WTC11 (cell line): ENCODE measurements at places on chromosomes 11 and 22.

DNA sequence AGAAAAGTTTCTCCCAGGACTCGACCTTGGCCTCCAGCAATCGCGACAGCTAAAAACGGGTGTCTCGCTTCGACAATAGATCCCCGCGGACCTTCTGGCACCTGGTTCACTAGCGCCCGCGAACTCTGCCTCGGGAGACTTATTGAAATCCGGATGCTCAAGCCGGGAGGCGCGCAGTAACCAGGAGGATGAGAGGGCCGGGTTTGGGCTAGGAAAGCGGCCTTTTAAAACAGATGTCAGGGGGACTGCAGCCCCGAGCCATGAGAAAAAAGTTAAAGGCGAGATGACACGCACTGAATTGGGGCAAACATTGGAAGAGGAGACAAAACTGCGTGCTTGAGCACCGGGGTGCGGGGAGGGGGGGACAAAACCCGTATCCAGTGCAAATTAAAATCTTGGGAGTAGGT is 637 bp upstream of the ZBTB16 start:
- peak; percentile 24 for DNase-seq

GRCh38 chr11:68153742-68154141 is 32.6 kb upstream of the CHKA start:
- DNase-seq, result no peak

DNA sequence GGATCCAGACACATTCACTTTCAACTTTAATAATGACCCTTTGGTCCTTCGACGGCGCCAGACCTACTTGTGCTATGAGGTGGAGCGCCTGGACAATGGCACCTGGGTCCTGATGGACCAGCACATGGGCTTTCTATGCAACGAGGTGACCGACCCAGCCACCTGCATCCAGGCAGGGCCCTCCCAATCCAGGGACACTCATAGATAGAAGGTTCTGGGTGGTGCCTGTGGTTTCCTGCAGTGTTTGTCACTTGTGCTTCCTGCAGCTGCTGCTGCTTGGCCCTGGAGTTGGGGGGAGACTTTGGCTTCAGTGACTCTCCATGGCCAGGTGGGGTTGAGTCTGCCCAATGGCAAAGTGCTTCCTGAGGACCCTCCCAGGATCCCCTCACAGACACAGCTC is 7.3 kb downstream of the APOBEC3B start:
- DNase-seq, result no peak

GRCh38 chr22:30029512-30029911 is 50.8 kb upstream of the HORMAD2 start:
- DNase-seq, result no peak

DNA sequence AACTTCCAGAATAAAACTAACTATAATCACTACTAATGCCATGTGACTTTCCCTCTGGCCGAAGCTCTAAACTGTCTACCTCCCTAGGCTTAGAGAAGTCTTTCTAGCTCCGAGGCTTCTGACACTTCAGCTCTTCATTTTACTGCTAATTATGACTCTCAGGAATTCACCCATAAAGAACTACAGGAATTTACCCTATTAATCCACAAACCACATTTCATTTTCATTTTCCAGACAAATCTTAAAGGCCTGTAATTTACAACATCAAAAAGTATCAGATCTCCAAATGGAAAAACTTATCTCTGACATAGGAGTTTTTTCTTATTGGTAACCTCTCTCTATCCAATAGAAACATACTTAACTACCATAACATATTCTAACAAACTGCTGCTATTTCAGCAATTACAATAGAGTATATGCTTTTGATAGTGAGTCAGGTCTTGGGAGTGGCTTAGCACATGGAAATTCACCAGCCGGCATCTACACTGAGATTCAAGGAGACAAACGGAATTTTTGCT is 33.4 kb downstream of the MRTFA start:
- no peak for DNase-seq

DNA sequence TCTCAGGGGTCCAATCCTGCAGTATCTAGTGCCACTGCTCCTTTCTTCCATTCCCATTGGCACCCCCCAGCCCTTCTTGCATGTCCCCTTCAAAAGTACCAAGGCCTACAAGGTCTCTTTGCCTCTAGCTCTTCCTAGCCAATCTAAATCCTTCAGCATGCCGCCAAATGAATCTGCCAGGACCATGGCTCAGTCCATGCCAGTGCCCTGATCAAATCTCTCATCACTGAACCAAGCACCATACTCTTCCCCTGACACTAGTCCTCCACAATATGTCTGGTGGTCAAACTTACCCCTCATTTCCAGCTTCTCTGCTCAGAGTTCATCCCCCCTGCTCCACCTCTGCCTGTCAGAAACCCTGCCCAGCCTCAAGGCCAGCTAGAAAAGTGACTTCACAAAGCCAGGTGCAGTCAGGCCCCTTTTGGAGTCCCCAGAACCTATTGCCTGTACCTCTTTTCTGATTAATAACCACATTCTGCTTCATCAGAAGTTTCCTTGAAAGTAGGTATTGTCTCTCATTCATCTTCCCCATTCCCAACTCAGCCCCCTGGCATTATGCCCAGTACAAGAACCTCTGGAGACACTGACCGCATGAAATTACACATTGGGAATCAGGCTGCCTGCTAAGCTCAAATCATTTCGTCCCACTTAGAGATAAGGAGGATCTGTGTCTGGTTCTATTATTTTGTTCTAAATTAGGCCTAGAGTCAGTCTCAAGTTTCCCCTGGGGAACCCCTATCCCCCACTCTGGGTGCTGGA is 11.4 kb downstream of the FEN1 start:
- DNase-seq, result no peak

- DNase-seq, result no peak
These were observed 6.6 kb downstream of the TNKS1BP1 start for GRCh38 chr11:57318178-57318577.

DNA sequence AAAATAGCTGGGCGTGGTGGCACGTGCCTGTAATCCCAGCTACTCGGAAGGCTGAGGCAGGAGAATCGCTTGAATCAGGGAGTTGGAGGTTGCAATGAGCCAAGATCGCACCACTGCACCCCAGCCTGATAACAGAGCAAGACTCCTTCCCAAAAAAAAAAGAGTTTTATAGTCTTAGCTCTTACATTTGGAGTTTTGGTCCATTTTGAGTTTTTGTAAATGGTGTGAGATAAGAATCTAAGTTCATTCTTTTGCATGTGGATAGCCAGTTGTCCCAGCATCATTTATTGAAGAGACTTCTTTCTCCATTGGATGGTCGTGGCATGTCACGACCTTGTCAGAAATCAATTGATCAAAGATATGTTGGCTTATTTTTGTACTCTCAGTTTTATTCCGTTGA is 34.6 kb downstream of the RNF121 start:
- DNase-seq, result no peak

- peak; percentile 91 for DNase-seq
These were observed 3.9 kb upstream of the VSIG10L2 start for GRCh38 chr11:125941619-125942611.

- no peak for DNase-seq
These were observed 8.1 kb upstream of the SLC22A12 start for GRCh38 chr11:64582885-64583284.

DNA sequence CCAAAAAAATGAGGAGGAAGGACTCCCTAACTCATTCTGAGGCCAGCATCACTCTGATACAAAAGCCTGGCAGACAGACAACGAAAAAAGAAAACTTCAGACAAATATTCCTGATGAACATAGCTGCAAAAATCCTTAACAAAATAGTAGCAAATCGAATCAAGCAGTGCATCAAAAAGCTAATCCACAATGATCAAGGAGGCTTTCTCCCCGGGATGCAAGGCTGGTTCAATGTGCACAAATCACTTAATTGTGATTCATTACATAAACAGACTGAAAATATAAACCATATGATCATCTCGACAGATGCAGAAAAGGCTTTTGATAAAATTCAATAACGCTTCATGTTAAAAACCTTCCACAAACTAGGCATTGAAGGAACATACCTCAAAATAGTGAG is 16.4 kb downstream of the MTMR2 start:
- no peak for DNase-seq

- peak; percentile 6 for DNase-seq
These were observed 3.2 kb upstream of the GNAZ start for GRCh38 chr22:23067023-23067650.

GRCh38 chr11:33383075-33383919 is 126.1 kb downstream of the HIPK3 start:
- DNase-seq, result no peak

DNA sequence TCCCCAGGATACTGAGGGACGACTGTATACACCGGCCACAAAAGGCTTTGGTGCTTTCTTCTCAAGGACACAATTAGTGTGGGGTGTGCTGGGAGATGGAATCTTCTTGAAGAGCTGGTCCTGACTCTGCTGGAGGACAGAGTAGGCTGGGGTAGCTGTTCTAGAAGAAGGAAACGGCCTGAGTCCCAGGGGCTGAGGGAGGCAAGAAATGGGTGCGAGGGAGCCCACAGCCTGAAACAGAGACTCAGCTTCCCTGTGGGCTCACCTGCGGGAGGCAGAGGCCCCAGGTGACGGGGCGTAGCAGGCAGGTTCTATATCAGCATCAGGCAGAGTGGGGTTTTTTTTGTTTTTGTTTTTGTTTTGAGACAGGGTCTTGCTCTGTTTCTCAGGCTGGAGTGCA is 36.6 kb downstream of the PARVG start:
- DNase-seq, result no peak

- DNase-seq, result no peak
These were observed 15.7 kb upstream of the GDPD5 start for GRCh38 chr11:75541193-75542087.

- DNase-seq, result no peak
These were observed 203.8 kb downstream of the DLG2 start for GRCh38 chr11:85423316-85423715.

DNA sequence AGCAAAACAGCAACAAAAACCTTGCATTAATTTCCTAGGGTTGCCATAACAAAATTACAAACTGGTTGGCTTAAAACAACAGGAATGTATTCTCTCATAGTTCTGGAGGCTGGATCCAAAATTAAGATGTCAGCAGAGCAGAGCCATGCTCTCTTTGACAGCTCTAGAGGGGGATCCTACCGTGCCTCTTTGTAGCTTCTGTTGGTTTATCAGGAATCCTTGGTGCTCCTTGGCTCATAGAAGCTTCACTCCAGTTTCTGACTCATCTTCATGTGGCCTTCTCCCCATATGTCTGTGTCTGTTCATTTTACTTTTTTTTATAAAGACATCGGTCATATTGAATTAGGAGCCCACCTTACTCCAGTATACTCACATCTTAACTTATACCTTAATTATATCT is 90.5 kb upstream of the POU2AF2 start:
- DNase-seq, result no peak

GRCh38 chr11:41943656-41944055 is 484.2 kb upstream of the LRRC4C start:
- no peak for DNase-seq

DNA sequence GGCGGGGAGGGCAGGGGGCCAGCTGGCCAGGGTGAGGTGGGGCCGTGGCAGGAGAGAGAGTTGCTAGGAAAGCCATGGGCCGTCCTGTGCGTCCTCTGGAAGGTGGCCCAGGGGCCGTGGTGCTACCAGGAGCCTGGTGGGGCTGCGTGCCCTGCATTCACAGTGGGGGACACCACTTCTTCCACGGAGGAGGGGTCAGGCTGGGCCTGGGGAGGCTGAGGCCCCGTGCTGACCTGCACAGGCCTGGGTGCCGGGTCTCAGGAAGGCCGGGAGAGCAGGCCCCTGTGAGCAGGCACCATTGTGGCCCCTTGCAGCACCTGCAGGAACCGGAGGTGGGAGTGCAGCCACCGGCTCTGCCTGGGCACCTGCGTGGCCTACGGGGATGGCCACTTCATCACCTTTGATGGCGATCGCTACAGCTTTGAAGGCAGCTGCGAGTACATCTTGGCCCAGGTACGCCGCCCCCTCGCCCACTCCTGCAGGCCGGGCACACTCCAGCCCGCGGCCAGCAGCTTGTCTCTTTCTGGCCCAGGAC is 12.0 kb downstream of the MUC5B start:
- no peak for DNase-seq

- no peak for DNase-seq
These were observed 146.3 kb downstream of the SNX19 start for GRCh38 chr11:130769782-130770535.

DNA sequence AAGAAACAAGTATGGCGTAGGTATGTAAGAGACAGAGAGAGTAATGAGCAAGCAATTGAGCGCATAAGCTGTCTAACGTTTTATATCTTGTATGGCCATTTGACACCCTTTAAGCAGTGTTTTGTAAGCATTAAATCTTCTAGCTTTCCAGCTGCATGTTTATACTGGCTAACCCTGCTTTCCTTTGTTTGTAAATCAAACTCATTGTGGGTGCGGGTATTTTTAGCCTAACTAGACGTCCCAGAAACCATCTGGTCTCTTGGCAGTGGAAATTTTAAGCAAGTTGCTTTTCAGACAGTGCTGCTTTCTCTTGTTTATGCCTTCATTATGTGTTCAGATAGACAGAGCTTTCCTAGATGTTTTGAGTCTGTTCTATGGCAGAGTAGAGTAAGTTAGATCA is 73.5 kb downstream of the RNF169 start:
- no peak for DNase-seq

GRCh38 chr11:7186190-7186589 is 65.5 kb upstream of the SYT9 start:
- DNase-seq, result no peak

DNA sequence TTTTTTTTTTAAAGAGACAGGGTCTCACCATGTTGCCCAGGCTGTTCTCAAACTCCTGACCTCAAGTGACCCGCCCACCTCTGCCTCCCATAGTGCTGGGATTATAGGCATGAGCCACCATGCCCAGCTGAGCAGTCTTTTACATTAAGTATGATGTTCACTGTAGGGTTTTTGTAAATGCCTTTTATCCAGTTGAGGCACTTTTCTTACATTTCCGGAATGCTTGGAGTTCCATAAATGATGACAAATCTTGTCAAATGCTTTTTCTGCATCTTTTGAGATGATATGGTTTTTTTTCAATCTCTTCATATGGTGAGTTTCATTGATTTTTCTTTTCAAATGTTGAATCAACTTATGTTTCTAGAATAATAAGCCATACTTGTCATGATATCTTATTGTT is 29.4 kb upstream of the CTTN start:
- DNase-seq, result no peak

DNA sequence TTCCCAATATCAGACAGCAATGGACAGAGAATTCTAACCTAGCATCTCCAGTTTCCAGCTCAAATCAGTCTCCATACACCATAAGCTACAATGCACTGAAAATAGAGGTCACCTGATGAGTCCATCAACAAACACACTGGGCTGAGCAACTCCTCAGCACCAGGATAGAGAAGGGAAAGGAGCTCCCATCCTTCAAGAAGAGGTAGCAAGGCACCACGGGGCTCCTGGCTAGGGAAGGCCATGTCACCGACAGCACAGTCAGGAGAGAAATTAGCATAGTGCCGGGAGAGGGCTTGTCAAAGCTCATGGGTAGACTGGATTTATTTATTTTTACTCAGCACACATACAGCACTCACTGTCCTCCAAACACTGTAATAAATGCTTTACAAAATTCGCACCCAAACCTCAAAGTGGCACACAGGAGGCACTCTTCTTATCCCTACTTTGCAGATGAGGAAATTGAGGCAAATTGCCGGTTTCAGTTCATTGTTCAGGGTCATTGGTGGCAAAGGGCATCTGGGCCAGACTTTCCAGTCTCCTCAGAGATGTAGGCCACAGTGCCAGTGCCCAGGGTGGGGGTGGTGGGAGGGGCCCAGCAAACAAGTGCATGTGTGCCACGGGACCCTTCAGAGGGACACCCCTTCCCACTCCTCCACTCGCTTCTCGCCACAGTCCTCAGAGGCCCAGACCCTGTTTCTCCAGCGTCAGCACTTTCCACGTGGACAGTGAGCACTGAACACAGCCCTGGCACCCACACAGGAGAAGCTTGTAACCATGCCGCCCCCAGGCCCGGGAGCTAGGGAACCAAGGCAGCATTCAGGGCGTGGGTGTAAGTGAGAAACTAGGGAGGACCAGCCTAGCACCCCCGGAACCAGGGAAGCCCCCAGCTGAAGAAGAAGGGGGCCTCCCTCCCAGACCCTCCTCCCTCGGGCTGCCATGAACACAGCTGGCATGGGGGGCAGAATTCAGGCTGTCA is 1417.4 kb downstream of the TBC1D22A start:
- no peak for DNase-seq
